Activated CD4-positive, alpha-beta memory T cell treated with anti-CD3 and anti-CD28 coated beads, Interleukin-2, amount 10 ng/mL, durations not matched to agents 7 days and 5 days (primary cell): ENCODE measurements at places on chromosomes 16 and 17. TPM values are rescaled to one million over a fixed set of nuclear protein-coding genes. Genes with fewer than 3 reads are reported as not detected.

Gene MT1A
- not detected for total RNA-seq

Gene REXO5
- 16.2 TPM for total RNA-seq

DNA sequence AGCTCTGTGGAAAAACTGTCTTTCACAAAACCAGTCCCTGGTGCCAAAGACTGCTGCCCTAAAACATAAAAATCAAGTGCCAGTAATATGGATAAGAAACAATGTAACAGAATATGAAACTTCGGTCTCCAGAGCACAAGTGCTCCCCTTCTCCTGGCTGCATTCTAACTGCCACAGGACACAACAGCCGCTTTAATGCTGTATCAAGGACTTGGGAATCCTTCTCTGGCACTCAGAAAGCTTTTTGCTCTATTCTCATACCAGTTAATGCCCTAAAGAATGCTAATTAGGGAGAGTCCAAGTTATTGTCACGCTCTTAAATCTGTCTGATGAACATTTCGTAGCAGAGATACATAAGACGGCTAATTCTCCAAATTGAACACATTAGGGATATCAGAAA lies 90.9 kb downstream of the PARN start:
- no peak for DNase-seq
- no peaks in the 10 kb centered on the region for H3K4me1 ChIP-seq
- H3K36me3 ChIP-seq: peaks cover 22% of the 10 kb centered on the region
- no peak overlapping the region for H3K27ac ChIP-seq

- DNase-seq: no peak
- H3K4me3 ChIP-seq: no peak overlapping the region
- H3K27me3 ChIP-seq: no peaks in the 10 kb centered on the region
- H3K27ac ChIP-seq: no peak overlapping the region
Measured at GRCh38 chr17:16261049-16261448, 44.0 kb downstream of the PIGL start.

- no peak overlapping the region for H3K4me3 ChIP-seq
- no peaks in the 10 kb centered on the region for H3K27me3 ChIP-seq
- peaks cover 13% of the 10 kb centered on the region for H3K4me1 ChIP-seq
- peaks cover 5% of the 10 kb centered on the region for H3K36me3 ChIP-seq
- no peak for DNase-seq
Measured at GRCh38 chr17:47935961-47936360, 5.4 kb upstream of the PNPO start.

- peaks cover 90% of the 10 kb centered on the region for H3K36me3 ChIP-seq
- H3K27ac ChIP-seq: peak overlapping the region; percentile 32
- H3K4me1 ChIP-seq: peaks cover 40% of the 10 kb centered on the region
- no peak overlapping the region for H3K4me3 ChIP-seq
Measured at GRCh38 chr17:80331820-80332219, 71.2 kb downstream of the RNF213 start.

Gene PIRT
- not detected for total RNA-seq

DNA sequence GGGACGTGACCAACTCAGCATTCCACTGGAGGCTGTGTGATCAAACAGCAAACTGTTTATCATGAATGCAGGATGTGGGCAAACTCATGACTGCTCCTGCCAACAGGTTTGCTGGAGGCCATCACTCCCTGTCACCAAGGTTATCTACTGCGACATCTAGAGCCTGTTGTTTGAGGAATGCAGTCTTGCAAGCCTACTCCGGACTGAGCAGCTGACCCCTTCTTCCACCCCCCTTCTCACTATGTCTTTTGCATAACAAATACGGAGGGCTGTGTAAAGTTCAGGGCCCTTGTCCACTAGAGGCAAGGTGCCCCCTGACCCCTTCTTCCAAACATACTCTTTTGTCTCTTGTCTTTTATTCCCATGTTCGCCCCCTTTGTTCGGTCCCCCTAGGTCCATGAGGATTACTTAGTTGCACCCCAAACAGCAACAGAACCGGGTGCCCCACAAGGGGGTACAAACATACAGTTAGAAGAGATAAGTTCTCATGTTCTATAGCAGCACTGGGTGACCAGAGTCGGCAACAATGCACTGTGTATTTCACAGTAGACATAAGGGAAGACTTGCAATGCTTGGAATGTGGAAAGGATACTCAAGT lies 28.7 kb downstream of the MEAK7 start:
- peaks cover 53% of the 10 kb centered on the region for H3K36me3 ChIP-seq
- H3K27ac ChIP-seq: no peak overlapping the region
- peaks cover 6% of the 10 kb centered on the region for H3K4me1 ChIP-seq
- no peaks in the 10 kb centered on the region for H3K27me3 ChIP-seq
- H3K4me3 ChIP-seq: no peak overlapping the region
- no peak for DNase-seq

- no peak overlapping the region for H3K4me3 ChIP-seq
- no peaks in the 10 kb centered on the region for H3K27me3 ChIP-seq
- peaks cover 37% of the 10 kb centered on the region for H3K4me1 ChIP-seq
- peak; percentile 81 for DNase-seq
- peak overlapping the region; percentile 76 for H3K27ac ChIP-seq
- peaks cover 64% of the 10 kb centered on the region for H3K36me3 ChIP-seq
Measured at GRCh38 chr17:78112518-78113471, 15.8 kb downstream of the TMC6 start.

- peaks cover 46% of the 10 kb centered on the region for H3K36me3 ChIP-seq
- no peaks in the 10 kb centered on the region for H3K27me3 ChIP-seq
- H3K4me3 ChIP-seq: no peak overlapping the region
- DNase-seq: no peak
- peaks cover 27% of the 10 kb centered on the region for H3K4me1 ChIP-seq
- no peak overlapping the region for H3K27ac ChIP-seq
Measured at GRCh38 chr16:17457513-17457912, 13.2 kb downstream of the XYLT1 start.

- H3K27ac ChIP-seq: no peak overlapping the region
- no peak overlapping the region for H3K4me3 ChIP-seq
- no peaks in the 10 kb centered on the region for H3K27me3 ChIP-seq
- peaks cover 44% of the 10 kb centered on the region for H3K4me1 ChIP-seq
- no peak for DNase-seq
Measured at GRCh38 chr17:35236821-35237220, 6.1 kb upstream of the SLFN5 start.

- no peaks in the 10 kb centered on the region for H3K27me3 ChIP-seq
- H3K27ac ChIP-seq: no peak overlapping the region
- peaks cover 5% of the 10 kb centered on the region for H3K36me3 ChIP-seq
- DNase-seq: no peak
Measured at GRCh38 chr16:12354296-12354833, 377.8 kb downstream of the SNX29 start.

- H3K27me3 ChIP-seq: no peaks in the 10 kb centered on the region
- peaks cover 19% of the 10 kb centered on the region for H3K4me1 ChIP-seq
- no peak for DNase-seq
- peaks cover 54% of the 10 kb centered on the region for H3K36me3 ChIP-seq
Measured at GRCh38 chr17:77177002-77177741, 36.4 kb downstream of the SEC14L1 start.

DNA sequence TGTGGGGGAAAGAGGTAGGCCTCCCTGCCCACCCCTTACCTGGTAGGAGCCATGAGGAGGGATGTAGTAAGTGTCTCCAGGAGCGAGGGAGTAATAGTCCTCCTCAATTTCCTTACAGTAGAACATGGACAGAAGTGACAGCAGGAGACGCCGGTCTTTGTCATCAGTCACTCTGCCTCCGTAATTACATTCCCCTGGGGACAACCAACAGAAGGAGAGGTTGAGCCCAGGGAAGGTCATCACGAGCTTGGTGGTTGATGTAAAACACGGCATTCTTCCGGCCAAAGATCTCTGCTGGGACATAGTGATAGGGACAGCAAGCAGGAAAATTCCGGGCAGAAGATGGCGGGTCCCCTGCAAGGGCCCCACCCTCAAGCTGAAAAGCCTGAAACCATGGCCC lies 47.9 kb downstream of the LYRM1 start:
- no peak overlapping the region for H3K4me3 ChIP-seq
- H3K4me1 ChIP-seq: peaks cover 29% of the 10 kb centered on the region
- no peaks in the 10 kb centered on the region for H3K36me3 ChIP-seq
- no peak for DNase-seq

Gene CCL7
- total RNA-seq: not detected

Gene RHBDF2
- 33.2 TPM for total RNA-seq

DNA sequence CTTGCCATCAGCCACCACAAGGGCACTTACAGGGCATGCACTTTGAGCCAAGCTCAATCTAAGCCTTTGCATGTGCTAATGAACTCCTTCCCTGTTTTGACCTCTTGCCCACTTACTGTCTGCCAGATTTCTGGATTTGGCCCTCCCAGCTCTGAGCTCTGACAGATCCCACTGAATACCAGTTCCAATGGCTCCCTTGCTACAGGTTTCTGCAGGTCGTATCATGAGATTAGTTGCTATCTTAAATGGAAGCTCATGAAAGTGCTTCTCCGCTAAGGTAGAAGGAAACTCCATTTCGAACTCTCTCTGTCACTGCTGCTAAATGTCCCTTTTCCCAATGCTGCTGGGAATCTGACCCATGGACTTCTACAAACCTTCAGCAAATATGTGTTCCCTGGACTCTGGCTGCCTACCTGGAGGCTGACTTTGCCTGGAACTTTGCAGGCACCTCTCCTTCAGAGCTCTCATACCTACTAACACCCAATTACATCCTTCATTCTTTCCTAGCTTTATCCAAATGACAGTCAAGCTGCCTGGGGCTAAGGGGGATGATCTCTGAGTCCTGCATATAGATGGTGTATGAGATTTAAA lies 23.5 kb upstream of the TOB1 start:
- no peak overlapping the region for H3K4me3 ChIP-seq
- H3K4me1 ChIP-seq: peaks cover 27% of the 10 kb centered on the region
- peaks cover 3% of the 10 kb centered on the region for H3K36me3 ChIP-seq
- H3K27me3 ChIP-seq: peaks cover 9% of the 10 kb centered on the region

Gene B3GNT9
- 14.6 TPM for total RNA-seq

DNA sequence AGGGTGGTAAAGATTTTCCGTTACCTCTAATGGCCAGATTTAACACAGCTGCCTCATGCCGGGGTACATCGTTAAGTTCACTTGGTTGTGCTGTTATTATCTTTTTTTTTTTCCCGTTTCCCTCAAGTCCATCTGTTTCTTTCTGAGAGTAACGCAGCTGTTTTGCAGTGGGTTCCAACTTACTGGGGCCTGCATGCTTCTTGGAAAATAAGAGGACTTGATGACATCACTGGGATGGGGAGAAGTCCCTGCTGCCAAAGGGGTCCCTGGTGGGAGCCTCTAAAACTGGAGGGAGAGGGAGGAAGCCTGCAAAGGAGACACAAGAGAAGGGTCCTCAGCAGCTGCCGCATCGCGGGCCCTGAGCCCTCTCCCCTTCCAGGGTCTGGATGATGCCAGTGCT lies 77.8 kb upstream of the NOL11 start:
- H3K27ac ChIP-seq: no peak overlapping the region
- no peaks in the 10 kb centered on the region for H3K4me1 ChIP-seq
- H3K4me3 ChIP-seq: no peak overlapping the region

DNA sequence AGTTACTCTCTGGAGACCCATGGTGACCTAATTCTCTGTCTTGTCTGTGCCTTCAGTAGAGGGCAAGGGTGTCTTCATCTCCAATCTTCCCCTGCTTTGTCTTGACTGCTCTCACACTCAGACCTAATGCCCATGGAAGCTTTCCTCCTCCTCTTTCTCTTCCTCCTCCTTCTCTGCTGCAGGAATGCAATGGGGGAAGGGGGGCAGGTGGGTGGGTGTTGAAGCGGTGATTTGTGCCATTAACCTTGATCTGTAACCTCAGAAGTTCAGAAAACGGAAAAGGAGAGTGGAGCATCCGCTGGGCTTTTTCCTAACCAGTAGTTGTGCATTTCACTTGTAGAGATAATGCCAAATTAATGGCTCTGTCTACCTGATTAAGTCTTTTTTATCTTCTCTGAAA lies 172.3 kb upstream of the CDH11 start:
- no peak overlapping the region for H3K4me3 ChIP-seq
- H3K27me3 ChIP-seq: no peaks in the 10 kb centered on the region
- no peak for DNase-seq
- H3K36me3 ChIP-seq: no peaks in the 10 kb centered on the region
- H3K4me1 ChIP-seq: no peaks in the 10 kb centered on the region

DNA sequence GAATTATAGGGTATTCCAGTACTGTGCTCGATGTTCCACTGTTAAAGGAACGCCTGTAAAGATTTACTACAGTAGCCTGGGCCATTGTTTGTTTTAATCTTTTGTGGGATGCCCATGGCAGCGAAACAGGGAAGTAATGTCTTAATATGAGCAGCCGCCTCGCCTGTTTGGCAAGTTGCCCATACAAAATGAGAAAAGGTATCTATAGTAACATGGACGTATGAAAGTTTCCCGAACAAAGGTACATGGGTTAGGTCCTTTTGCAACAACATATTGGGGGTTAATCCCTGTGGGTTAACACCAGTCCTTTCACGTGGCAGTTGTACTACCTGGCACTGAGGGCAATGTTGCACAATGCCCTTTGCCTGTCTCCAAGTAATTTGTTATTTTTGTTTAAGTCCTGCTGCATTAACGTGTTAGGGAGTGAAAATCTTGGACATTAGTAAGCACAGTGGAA lies 21.1 kb upstream of the TMC5 start:
- H3K4me3 ChIP-seq: no peak overlapping the region
- H3K27ac ChIP-seq: no peak overlapping the region
- no peak for DNase-seq
- H3K36me3 ChIP-seq: peaks cover under 1% of the 10 kb centered on the region
- no peaks in the 10 kb centered on the region for H3K4me1 ChIP-seq

DNA sequence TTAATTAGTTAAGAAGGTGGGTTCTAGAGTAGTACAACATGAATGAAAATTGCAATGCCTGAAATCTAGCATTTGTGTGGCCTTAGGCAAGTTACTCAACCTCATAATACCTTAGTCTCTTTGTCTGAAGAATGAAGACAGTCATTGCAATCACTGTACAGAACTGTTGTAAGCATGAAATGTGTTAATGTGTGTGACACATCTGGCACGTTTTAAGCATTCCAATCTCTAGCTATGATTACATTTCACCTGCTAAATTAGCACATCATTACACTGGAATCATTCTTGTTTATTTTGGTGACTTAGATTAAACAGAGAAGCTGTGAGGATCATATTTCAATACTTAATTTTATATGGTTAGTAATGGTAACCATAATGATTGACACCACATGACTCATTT lies 629.7 kb upstream of the KIF2B start:
- no peaks in the 10 kb centered on the region for H3K4me1 ChIP-seq
- H3K36me3 ChIP-seq: no peaks in the 10 kb centered on the region
- no peak for DNase-seq
- no peak overlapping the region for H3K4me3 ChIP-seq
- no peaks in the 10 kb centered on the region for H3K27me3 ChIP-seq

Gene TP53TG3B
- not detected for total RNA-seq

GRCh38 chr17:5182597-5183409 lies 8.9 kb downstream of the ZNF594 start:
- H3K27ac ChIP-seq: no peak overlapping the region
- H3K4me1 ChIP-seq: no peaks in the 10 kb centered on the region
- no peak for DNase-seq
- H3K36me3 ChIP-seq: peaks cover 79% of the 10 kb centered on the region

DNA sequence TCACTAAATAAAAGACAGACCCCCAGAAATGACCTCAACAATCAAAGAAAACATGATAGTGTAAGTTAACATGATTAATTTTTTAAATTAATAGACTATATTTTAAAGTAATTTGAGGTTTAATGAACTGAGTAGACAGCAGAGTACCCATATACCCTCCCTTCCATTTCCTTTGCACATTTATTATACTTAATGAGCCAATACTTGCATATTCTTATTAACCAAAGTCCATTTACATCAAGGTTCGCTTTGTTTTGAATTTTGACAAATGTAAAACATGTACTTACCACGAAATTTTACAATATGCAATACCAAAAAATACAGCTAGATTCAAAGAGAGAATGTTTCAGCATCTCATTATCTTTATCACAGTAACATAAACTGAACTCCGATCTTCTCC lies 72.7 kb downstream of the KANSL1 start:
- no peaks in the 10 kb centered on the region for H3K27me3 ChIP-seq
- peaks cover 13% of the 10 kb centered on the region for H3K36me3 ChIP-seq
- H3K27ac ChIP-seq: no peak overlapping the region
- no peak for DNase-seq
- H3K4me3 ChIP-seq: no peak overlapping the region

Gene KRT25
- not detected for total RNA-seq

Gene HELZ
- 109 TPM for total RNA-seq
